ENCODE measurements at places on chromosomes 1 and 21.

GRCh38 chr1:71788113-71788512 lies 494.2 kb downstream of the NEGR1 start:
- no peak for DNase-seq

GRCh38 chr1:52850951-52851350 lies 8.4 kb downstream of the ZYG11A start:
- DNase-seq: no peak

DNA sequence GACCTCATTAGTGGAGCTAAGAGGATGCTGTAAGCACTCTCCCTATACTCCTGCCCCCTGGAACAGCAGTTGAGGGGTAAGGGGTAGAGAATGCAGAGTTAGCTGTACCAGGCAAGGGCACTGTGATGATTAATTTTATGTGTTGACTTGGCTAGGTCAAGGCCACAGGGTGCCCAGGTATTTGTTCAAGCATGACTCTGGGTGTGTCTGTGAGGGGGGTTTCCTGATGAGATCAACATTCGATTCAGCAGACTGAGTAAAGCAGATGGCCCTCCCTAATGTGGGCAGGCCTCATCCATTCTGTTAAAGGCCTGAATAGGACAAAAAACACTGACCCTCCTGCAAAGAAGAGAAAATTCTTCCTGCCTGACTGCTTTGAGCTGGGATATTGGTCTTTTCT lies 110.8 kb downstream of the KCND3 start:
- DNase-seq: no peak

GRCh38 chr1:57520743-57521515 lies 97.1 kb upstream of the DAB1 start:
- DNase-seq: no peak

DNA sequence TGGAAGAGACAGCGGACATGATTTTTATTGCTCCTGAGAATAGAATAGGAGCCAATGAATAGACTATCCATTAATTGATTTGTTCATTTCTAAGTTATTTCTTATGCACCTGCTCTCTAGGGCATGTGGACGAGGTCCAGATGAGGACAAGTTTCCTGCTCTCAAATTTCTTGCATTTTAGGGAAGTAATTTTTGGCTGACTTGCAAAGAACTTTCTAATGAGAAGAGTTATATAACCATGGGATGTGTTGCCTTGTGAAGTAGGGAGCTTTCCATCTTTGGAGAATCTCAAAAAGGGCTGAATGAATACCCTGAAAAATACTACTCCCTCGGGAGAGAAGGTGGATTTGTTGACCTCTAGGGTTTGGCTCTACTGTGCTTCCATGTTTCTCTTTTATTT lies 243.0 kb downstream of the KIF26B start:
- DNase-seq: no peak

DNA sequence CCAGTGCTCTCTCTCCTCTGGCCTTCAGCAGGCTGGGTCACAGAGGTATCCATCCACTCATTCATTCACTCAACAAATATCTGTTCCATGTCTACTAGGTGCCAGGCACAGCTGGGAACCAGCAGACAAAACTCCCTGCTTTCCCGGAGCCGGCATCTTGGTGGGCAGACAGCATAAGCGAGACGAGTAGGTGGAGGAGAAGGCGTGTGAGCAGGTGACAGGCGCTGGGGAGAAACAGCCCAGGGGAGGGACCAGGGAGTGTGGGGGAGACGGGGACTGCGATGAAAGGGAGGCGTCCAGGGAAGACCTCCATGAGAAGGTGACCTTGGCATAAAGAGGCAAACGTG lies 11.0 kb upstream of the KCNAB2 start:
- no peak for DNase-seq

DNA sequence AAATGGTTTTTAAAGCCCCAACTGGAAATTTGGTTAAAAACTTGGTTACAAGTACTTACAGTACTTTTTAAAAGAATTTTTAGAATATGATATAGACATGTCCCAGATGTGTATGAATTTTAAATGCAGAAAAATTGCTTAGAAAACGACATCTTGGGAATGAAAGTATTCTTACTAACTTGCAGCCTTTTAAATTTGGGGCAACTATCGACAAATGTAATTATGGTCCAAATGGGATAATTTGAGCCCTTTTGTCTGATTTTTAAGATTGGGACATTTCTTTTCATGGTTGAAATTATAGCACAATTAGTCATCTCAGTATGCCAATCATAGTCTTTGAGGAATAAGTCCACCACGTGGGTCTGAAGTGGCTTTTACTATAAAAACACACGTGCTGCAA lies 43.2 kb upstream of the MTR start:
- no peak for DNase-seq

GRCh38 chr1:34087986-34088385 lies 77.0 kb downstream of the CSMD2 start:
- DNase-seq: no peak

- DNase-seq: no peak
These were observed 71.2 kb upstream of the RGL1 start for GRCh38 chr1:183733715-183734114.

DNA sequence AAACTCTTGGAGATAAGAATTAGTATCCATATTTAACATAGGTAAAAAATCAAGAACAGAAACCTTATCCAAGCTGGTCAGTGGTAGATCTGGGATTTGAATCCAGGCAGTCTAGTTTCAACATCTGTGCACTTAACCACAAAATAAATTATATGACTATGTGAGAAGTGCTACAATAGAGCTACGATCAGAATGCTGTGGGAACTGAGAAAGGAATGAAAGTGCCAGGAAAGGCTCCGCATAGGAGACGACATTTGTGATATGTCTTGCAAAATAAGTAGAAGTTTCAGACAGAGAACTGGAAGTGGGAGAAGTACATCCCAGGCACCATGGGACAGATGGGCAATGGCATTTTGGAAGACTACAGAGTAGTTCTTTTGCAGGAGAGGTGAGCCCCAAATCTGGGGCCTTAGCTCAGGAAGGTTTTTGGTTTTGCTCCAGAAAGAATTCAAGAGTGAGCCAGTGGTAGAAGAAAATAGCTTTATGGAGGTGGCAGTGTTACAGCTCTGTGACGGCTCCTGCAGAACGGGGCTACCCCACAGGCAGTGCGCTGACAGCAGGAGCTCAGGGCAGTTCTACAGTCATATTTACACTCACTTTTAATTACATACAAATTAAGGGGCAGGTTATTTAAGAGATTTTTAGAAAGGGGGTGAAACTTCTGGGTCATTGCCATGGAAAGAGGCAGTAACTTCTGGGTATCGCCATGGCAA lies 25.5 kb upstream of the GJA5 start:
- no peak for DNase-seq

GRCh38 chr1:63797056-63797726 lies 23.4 kb downstream of the ROR1 start:
- DNase-seq: no peak

DNA sequence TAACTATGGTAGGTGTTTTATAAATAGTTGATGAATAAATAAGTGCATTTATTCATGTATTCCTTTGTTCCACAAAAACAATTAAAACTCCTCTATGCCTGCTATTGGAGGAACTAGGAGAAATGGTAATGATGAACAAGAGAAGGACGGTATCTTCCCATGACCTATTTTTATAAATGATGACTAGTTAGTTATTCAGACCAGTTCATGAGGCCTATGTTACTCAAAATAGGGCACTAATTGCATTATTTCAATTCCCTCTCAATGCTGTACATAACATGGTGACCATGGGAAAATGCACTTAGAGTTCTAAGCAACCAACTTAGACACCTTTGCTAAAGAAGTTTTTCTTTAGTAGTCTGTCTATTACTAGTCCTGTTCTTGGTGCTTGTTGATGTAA lies 53.1 kb downstream of the XCL1 start:
- no peak for DNase-seq

GRCh38 chr1:71053758-71054157 lies 6.1 kb upstream of the PTGER3 start:
- no peak for DNase-seq

- DNase-seq: no peak
These were observed 125.4 kb downstream of the EIF4G3 start for GRCh38 chr1:21051177-21051825.

DNA sequence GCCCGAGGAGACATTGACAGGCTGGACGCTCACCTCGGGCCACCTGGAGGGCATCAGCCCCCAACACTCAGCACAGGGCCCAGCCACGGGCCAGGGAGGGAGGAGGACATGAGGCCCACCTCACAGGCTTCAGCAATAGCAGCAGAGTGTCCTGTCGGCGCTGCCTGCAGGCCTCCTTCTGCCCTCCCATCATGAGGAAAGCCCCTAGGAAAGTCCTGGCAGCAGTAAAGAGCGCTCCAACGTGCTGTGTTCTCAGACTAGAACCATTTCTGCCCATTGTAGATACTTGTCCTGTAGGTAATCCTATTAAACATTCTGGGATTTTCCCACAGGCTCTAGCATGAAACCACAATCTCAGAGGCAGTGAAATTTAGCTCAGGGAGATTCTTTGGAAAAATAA lies 62.0 kb upstream of the GALNT2 start:
- DNase-seq: no peak

DNA sequence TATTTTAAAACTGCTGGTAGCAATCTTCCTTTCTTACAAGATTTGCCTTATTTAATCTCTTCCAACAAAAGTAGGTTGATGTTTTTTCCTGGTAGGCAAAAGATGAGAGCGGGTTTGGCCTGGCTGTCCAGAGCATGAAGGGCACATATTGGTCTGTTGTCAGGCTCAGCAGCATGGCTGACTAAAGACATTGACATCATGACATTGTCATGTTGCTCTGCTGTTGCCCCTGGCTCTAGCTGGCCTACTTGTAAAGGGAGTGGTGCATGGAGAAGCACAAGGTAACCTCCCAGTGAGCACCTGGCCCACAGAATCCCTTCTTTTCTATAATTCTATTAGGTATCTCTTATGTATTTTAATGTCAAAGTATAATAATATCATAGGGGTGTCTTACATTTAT lies 23.6 kb downstream of the GNPAT start:
- no peak for DNase-seq

GRCh38 chr1:30845904-30846290 lies 62.7 kb downstream of the SDC3 start:
- no peak for DNase-seq

- DNase-seq: no peak
These were observed 64.0 kb upstream of the HMCN1 start for GRCh38 chr1:185670187-185670627.

GRCh38 chr1:29517251-29518086 lies 281.1 kb downstream of the PTPRU start:
- no peak for DNase-seq

DNA sequence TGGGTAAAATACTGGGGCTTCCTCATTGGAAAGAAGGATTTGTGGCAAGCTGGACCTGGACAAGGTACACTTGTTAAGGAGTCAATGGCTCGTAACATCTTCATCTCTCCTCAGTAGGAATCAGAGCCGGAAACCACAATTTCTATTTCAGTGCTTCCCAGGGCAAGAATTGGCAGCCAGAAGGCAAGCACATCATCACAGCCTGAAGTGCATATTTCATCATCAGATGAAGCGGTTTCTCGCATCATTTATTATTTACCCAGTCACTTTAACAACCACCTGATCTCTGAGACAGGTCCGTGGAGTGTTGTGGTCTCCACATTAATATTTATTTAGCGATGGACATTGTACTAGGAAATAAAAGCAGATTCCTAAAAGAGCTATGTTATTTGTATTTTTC lies 55.0 kb downstream of the KCNJ15 start:
- no peak for DNase-seq

- DNase-seq: no peak
These were observed 183.6 kb upstream of the L1TD1 start for GRCh38 chr1:62011006-62011405.

- DNase-seq: no peak
These were observed 26.6 kb downstream of the UBE4B start for GRCh38 chr1:10059342-10059718.

- no peak for DNase-seq
These were observed 15.6 kb upstream of the ZMYM6 start for GRCh38 chr1:35047188-35047858.

- DNase-seq: no peak
These were observed 8.3 kb downstream of the ACTRT2 start for GRCh38 chr1:3029481-3029961.

- no peak for DNase-seq
These were observed 49.6 kb downstream of the GRIK3 start for GRCh38 chr1:36984675-36985074.

- DNase-seq: no peak
These were observed 13.6 kb upstream of the GPR137B start for GRCh38 chr1:236128646-236129178.

DNA sequence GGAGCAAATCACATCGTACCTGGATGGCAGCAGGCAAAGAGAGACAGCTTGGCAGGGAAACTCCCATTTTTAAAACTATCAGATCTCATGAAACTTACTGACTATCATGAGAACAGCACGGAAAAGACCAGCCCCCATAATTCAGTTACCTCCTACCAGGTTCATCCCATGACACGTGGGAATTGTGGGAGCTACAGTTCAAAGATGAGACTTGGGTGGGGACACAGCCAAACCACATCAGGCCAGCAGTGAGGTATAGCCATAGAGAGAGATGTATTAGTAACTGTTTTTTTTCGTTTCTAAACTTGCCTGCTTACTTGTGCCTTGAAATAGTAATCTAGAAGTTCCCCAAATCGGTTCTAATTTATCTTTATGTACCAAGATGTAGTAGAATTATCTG lies 48.9 kb downstream of the AK4 start:
- no peak for DNase-seq

DNA sequence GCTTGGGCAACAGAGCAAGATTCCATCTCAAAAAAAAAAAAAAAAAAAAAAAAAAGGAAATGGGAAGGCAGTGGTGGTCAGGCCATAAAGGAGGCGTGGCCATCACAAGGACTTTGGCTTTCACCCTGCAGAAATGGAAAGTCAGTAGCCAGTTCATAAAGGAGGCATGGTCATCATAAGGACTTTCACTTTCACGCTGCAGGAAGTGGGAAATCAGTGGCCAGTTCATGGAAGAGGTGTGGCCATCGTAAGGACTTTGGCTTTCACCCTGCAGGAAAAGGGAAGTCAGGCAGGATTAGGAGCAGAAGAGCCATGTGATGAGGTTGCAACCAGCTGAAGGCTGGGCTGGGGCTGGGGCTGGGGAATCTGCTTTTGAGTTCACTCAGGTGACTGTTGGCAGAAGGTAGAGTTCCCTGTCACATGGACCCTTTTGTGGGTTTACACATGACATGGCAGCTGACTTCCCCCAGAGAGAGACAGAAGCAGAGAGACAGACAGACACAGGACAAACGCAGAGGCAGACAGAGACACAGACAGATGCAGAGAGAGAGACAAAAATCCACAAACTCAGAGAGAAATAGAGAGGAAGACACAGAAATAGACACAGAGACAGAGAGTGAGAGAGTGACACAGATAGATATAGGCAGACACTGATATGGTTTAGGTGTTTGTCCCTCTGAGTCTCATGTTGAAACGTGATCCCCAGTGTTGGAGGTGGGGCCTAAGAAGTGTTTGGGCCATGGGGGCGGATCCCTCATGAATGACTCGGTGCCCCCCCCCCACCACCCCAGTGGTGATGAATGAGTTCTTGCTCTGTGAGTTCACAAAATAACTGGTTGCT lies 263.9 kb upstream of the KAZN start:
- DNase-seq: no peak

Data from stimulated activated CD8-positive, alpha-beta memory T cell treated with anti-CD3 and anti-CD28 coated beads, Interleukin-15, amount 100 ng/mL, for 4 hours (primary cell).